ENCODE measurements at places on chromosomes 12 and 14.
A peak's percentile ranks its signal among the peaks of the same experiment; 100 is the strongest.

DNA sequence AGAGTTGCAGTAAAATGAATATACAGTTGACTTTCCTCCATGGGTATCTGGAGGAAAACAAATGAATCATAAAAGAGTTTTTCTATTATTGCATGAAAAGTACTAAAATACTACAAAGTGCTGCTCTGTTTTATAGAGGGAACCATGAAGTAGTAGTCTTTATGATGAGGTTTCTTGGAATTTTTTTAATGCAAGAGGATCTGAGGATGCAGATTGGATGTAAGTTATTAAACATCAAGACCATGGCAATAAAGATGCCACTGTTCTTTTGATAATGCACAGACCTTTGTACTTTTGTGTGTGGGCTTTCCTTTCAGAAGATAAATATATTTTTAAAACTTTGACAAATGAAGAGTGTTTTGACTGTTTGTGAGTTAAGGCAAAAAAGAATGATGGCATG, 87.5 kb downstream of the DACT1 start:
- DNase-seq: no peak

DNA sequence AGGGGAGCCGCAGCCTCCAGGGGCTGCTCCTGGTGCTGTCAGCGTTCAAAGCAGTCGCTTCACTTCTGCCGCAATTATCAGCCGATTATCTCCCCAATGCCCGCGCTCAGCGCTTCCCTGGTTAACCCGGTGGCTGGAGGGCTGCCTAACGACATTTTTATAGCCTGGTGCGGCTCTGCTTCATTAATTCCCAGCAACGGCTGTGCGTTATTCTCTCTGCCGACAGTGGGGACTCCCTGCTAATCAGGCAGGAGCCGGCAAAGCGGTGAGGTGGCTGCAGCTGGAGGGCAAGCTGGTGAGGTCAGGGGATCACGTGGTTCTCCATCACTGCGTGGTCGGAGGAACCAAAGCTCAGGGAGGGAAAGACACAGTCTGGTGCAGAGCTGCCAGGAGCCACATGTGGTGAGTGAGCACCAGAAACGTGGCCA, 62.9 kb downstream of the GLRX5 start:
- DNase-seq: peak; percentile 26

- DNase-seq: peak; percentile 98
These were observed at the start of gene KRT7 for GRCh38 chr12:52232674-52233461. TSS of gene KRT7 (plus strand) at chr12:52233243. CDS start at chr12:52233297, 54 bp downstream.

DNA sequence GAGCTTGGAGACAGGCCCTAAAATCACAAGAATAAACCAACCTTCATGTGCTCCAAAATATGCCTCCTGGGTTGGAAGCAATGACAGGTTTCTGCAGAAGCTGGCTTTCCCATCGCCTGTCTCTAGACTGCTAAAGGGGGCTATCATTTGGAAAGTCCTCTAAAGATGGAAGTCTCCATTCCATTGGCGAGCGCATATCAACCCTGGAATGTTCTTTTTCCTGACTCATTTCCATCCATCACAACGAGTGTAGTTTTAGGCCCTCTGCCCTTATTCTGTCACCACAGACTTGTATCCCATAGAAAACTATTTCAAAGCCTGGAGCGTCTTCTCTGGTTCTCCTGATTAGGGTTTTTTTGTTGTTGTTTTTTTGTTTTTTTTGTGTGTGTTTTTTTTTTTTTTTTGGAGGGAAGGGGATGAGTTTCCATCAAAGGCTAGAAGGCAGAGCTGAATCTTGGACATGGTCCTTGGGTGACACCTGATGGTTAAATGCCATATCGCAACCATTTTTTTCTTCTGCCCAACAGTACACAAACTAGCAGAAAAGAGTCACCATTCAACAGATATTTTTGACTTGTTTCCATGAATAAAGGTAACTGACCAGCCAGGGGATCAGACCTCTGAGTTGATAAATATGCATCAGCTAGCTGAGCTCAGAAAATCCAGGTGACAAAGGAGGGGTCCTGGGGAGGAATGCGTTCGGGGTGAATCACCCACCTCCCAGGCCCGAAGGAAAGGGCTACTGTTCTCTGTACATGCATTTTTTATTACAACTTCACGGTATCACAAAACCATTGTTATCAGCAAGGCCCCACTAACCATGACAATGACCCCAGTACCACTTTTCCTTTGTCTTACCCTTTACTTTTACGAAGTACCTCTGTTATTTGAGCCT, 40.5 kb downstream of the KCNA5 start:
- DNase-seq: peak; percentile 95

- no peak for DNase-seq
These were observed 182.0 kb downstream of the CAND1 start for GRCh38 chr12:67451206-67451605.
